ENCODE measurements at places on chromosomes 13 and 19.

DNA sequence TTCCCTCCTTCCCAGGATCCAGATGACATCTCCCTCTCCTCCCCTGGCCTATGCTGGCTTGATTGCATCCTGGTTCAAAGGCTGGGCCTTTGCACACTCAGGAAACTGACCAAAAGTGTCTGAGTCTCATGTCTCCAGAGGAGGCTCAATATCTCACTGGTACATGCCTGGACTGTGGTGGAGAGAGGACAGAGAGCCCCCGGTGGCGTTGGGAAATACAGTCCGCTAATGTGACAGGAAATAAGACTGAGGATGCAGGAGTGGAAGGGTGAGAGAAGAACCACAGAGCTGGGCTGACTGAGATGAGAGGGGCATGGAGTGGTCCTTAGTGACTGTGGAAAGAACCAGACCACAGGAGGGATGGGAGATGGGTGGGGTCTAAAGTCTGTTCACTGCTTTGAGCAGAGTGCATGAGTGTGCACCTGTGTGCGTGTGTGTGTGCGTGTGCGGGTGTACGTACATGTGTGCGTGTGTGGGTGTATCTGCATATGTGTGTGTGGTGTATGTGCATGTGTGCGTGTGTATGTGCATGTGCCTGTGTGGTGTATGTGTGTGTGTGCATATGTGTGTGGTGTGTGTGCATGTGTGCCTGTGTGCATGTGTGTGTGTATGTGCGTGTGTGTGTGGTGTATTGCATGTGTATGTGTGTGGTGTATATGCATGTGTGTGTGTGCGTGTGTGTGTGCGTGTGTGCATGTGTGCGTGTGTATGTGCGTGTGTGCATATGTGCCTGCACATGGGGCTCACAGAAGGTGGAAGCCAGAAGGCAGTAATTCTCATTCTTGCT, 1.9 kb downstream of the SIGLEC5 start:
- no peak for DNase-seq

DNA sequence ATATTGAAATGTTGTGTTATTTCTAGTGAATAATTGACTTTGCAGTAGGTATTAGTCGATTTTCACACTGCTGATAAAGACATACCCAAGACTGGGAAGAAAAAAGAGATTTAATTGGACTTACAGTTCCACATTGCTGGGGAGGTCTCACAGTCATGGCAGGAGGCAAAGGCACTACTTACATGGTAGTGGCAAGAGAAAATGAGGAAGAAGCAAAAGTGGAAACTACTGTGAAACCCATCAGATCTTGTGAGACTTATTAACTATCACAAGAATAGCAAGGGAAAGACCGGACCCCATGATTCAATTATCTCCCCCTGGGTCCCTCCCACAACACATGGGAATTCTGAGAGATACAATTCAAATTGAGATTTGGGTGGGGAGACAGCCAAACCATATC, 9.9 kb upstream of the C5AR2 start:
- no peak for DNase-seq

- no peak for DNase-seq
These were observed 114.9 kb upstream of the SOX1 start for GRCh38 chr13:111952032-111952431.

- no peak for DNase-seq
These were observed 10.5 kb upstream of the LATS2 start for GRCh38 chr13:21071924-21072323.

DNA sequence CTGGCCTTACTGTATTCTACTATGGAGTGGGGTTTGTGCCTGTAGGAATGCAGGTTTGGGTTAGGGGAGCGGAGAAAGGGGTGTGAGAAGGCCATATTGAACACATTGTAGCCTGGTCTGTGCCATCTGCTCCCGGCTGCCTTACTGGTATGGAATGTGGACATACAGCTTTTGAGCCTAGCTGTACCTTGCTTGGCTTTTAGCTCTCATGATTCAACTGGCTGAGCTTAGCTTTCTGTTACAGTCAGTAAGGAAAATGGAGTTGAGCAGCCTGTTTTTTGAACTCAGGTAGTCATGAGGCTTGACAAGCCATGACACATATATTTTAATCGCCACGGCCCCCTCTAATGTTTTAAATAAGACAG, 41.6 kb downstream of the ARHGAP35 start:
- no peak for DNase-seq

DNA sequence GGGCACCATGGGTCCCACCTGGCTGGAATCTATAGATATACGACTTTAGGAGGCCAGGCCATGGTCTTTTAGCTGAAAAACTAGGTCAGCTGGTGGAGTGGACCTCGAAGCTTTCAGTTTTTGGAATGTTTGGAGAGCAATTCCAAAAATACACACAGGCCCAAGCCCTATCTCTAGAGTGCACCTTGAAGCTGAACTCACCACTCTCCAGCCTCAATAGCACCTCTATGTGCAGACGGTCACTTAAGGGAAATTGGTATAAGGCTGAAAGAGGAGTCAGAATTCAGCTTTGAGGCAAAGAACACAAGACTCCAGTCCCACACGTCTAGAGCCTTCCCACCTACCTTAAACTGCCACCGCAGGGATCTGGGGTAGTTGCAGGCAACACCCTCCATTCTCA, 56.4 kb upstream of the KATNAL1 start:
- no peak for DNase-seq

- DNase-seq = no peak
These were observed at the start of gene ELAVL3 for GRCh38 chr19:11480715-11481533. TSS of gene ELAVL3 (minus strand) at chr19:11481046. CDS start at chr19:11480608, 438 bp downstream.

- no peak for DNase-seq
These were observed 14.2 kb upstream of the ZNF492 start for GRCh38 chr19:22619932-22620331.

- no peak for DNase-seq
These were observed 1092.9 kb downstream of the SLITRK5 start for GRCh38 chr13:88764103-88764502.

DNA sequence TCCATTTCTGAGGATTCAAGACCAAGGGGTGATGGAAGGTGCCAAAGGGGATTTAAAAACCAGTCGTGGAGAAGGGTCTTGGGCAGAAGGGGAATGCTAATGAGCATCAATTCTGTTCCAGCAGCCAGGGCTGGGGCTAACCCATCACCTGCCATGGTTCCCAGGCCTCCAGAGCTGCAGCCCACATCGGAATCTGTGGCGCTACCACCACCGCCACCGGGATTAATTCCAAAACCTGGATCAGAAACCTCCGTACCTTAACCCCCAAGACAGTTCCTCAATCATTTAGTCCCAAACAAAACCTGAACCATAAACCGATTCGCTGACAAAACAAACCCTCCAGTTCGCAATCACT, 583 bp downstream of the ZNF615 start:
- peak; percentile 12 for DNase-seq

DNA sequence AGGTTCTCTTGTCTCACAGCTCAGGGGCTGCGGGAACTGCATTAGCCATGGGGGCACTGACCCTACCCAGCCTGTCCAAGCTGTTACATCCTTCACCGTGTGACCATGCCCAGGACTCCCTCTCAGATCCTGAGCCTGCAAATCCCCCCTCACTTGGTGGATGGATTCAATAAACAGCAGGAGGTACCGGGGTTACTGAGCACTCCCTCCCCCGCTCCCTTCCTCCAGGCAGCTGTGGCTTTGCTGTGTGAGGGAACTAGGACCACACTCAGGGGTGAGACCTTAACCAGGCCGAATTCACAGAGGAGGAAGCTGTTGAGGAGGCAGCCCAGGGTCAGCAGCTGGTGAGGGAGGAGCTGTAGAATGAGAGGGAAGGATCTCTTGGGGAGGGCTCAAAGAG, 27.0 kb upstream of the CEACAM1 start:
- DNase-seq = no peak

GRCh38 chr13:97435794-97436193, 1.8 kb downstream of the RAP2A start:
- no peak for DNase-seq
